SJCRH30 (cell line): ENCODE measurements at places on chromosomes 7 and 10.

GRCh38 chr7:84228526-84228925 is 33.9 kb upstream of the SEMA3A start:
- no peak for DNase-seq

DNA sequence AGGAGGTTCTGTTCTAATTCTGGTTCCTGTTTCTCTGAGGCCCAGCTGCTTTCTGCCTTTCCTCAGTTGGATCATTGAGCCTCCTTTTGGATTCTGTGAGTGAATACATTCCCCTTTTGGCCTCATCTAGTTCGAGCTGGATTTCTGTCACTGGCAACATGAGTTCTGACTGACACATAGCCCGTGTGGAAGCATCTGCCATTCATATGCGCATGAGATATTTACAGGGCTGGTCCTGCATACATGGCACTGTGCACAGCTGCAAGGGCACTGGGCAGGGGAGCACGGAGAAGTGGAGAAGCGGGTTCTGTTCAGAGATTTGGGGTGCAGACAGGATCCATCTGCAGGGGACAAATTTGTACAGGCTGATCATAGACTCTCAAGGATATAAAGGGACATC is 352.8 kb downstream of the RPS24 start:
- no peak for DNase-seq

- no peak for DNase-seq
Observed at GRCh38 chr10:112844681-112845544, 105.1 kb upstream of the TCF7L2 start.

DNA sequence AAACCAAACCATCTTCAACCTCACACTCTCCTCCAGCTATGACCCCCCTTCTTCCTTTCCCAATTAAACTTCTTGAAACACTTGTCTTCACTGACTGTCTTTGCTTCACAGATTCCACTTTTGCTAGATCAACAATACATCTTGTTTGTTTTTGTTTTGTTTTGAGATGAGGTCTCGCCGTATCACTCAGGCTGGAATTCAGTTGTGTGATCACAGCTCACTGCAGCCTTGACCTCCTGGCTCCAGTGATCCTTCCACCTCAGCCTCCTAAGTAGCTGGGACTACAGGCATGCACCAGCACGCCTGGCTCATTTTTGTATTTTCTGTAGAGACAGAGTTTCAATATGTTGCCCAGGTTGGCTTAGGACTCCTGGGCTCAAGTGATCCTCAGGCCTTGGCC is 59.7 kb downstream of the HIP1 start:
- no peak for DNase-seq

- no peak for DNase-seq
Observed at GRCh38 chr7:115734641-115735040, 295.9 kb downstream of the TFEC start.

DNA sequence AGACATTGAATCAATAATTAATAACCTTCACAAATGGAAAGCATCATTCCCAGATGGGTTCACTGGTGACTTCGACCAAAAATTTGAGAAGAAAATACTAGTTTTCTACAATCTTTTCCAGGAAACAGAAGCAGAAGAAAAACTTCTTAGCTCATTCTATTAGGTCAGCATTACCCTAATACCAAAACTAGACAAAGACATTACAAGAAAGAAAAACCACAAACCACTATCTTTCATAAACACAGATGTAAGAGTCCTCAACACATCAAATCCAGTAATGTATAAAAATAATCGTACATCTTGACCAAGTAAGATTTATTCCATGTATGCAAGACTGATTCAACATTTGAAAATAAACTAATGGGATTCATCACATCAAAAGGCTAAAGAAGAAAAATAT is 64.0 kb upstream of the CDK1 start:
- no peak for DNase-seq

GRCh38 chr10:49664842-49665355 is 14.6 kb upstream of the C10orf53 start:
- no peak for DNase-seq
